Stimulated activated CD8-positive, alpha-beta memory T cell treated with anti-CD3 and anti-CD28 coated beads, Interleukin-4, amount 100 ng/mL, for 1 hour (primary cell): ENCODE measurements at places on chromosomes 1 and 21.

- no peak for DNase-seq
Measured at GRCh38 chr1:64172458-64172983, 30.9 kb upstream of the UBE2U start.

DNA sequence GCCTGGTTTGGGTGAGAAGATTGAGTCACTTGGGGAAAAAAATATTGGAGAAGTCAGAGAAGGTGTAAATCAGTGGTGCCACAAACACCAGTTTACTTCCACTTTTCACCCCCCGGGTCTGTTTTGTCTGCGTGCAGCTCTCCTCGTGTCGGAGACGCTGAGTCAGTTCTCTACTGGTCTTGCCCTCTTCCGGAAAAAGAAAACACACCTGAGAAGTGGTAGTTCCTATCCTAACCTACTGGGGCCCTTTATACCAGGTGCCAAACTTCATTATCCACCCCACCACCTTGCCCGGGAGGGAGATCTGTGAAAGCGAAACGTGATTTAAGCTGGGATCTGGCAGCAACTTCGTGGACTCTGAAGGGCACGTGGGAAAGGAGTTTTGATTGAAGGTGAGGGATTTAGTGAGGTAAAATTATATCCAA lies 855 bp upstream of the IVNS1ABP start:
- DNase-seq, result peak; percentile 51

- DNase-seq, result no peak
Measured at GRCh38 chr1:21323091-21323490, 32.8 kb upstream of the ECE1 start.

- DNase-seq, result no peak
Measured at GRCh38 chr1:201051399-201051798, 27.9 kb upstream of the KIF21B start.

DNA sequence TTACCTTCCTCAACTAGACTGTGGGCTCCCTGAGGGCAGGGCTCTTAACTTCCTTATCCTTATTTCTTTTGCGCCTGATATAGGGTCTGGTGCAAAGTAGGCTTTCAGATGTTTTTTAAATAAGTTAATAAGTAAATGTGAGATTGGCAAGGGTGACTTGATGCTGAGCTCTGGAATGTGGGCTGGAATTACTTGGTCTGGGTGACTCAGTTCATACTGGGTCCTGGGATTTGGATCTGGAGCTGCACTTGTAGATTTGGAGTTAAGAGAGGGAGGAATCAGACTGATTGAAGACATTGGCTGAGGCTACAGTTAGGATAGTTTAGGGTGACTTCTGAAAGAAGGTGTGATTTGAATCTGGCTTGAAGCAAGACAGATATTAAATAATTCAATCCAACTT lies 190.9 kb downstream of the GIPC2 start:
- DNase-seq, result no peak

DNA sequence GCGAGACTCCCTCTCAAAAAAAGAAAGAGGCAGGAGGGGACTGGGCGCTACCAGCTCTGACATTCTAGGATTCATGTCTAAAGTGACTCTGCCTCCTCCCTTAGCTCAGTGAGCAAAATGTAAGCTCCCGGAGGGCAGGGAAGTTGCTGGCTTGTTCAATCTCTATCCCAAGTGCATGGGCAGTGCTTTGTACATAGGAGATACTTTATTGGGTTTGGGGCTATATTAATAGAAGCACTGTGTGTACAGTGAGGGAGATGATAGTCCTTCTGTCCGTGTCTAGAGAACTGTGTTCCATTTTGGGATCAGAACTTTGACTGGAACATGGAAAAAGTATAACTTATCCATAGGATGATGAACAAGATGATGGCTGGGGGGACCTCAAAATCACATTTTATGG lies 16.7 kb upstream of the LUZP1 start:
- no peak for DNase-seq

GRCh38 chr21:38623552-38623951 lies 125.3 kb upstream of the ERG start:
- DNase-seq, result no peak

- DNase-seq, result no peak
Measured at GRCh38 chr1:160597705-160598104, 18.4 kb upstream of the CD84 start.

DNA sequence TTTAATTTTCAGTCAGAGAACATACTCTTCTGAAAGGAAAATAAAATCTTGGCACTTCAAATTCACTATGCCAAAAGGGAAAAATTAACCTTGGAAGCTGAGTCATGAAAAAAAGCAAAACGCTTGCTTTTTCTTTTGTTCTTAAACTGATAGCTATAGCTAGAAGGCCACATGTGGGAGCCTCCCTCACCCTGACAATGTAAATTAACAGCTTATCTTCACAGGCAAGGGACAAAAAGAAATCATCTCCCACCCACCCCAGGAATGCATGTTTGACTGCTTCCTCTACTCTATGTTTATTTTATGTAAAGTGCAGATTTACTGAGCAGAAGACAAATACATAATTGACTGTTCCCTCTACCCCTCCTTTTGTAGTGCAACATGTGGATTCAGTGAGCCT lies 38.0 kb downstream of the EBNA1BP2 start:
- DNase-seq, result no peak

DNA sequence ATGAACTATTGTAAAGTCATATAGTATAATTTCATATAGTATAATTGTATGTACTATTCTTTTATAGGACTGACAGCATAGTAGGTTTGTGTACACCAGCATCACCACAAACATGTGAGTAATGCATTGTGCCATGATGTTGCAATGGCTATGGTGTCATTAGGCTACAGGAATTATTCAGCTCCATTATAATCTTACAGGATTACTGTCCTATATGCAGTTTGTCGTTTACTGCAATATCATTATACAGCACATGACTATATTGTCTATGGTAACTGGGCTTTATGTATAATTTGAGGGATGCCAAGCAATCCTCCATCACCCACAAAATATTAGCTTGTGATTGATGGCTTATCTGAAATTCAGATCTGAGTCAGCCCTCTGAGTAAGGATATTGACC lies 54.2 kb upstream of the PBX1 start:
- DNase-seq, result no peak

- DNase-seq, result no peak
Measured at GRCh38 chr1:168170564-168171508, 7.9 kb upstream of the TIPRL start.

GRCh38 chr1:235739124-235739523 lies 89.5 kb upstream of the GNG4 start:
- no peak for DNase-seq

- no peak for DNase-seq
Measured at GRCh38 chr1:247277191-247277590, 21.3 kb downstream of the VN1R5 start.

- no peak for DNase-seq
Measured at GRCh38 chr1:62263814-62264353, 55.4 kb downstream of the KANK4 start.

DNA sequence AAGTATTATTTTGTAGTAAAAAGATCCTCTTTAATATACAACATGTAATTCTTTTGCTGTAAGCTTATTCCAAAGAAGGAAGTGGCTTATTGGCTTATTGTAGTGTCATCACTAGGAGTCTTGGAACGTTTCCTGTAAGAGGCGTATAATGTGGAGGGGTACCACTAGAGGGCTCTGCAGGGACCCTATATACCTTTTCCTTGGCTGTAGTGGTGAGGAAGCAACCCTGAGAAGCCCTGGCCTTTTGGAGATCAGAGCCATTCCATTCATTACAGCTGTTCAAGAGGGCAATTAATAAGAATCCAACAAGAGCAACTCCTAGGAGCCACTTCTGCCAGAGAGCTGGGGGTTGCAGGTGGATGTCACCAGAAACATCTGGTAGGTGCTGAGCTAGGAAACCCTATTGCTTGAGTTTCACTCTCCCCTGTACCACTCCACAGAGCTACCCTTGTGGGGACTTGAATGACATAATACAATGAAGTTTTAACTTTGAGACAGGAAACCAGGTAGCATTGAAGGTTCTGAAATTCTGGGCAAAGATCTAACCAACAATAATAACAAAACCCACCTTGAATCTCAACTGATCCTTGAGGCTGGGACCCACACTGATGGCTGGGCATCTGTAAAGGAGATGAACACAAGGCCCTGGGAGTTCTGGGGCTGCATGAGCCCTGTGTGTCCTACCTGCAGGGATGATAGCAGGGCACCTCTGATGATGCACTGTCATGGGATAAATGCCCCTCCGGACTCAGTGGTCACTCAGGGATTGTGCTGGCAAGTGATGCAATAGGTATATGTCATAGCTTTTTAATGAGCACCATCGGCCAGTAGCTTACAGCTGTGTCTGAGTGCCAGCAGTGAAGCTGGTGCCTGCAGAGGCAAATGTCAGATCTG lies 160.2 kb upstream of the COA6 start:
- DNase-seq, result no peak

GRCh38 chr1:46532498-46533178 lies 18.8 kb downstream of the KNCN start:
- peak; percentile 35 for DNase-seq

DNA sequence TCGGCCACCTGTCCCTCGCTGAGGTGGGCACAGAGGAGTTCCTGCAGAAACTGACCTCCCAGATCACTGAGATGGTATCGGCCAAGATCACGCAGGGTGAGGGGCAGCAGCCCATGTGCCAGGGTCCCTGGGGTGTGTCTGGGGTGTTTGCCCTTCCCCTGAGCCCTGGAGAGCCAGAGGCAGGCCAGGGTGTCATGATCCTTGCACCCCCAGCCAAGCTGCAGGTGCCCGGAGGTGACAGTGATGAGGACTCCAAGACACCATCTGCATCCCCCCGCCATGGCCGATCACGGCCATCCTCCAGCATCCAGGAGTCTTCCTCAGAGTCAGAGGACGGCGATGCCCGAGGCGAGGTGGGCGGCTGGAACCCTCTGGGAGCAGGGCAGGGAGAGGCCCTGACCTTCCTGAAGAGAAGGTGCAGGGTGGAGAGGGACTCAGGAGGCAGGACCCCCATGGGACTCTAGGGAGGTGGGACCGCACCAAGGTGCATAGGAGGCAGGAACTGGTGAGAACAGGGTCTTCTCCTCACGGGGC lies 69.5 kb downstream of the TRIM11 start:
- DNase-seq, result no peak

- no peak for DNase-seq
Measured at GRCh38 chr21:28150778-28151177, 841.9 kb downstream of the LTN1 start.

GRCh38 chr1:226722240-226722900 lies 16.7 kb downstream of the ITPKB start:
- no peak for DNase-seq

DNA sequence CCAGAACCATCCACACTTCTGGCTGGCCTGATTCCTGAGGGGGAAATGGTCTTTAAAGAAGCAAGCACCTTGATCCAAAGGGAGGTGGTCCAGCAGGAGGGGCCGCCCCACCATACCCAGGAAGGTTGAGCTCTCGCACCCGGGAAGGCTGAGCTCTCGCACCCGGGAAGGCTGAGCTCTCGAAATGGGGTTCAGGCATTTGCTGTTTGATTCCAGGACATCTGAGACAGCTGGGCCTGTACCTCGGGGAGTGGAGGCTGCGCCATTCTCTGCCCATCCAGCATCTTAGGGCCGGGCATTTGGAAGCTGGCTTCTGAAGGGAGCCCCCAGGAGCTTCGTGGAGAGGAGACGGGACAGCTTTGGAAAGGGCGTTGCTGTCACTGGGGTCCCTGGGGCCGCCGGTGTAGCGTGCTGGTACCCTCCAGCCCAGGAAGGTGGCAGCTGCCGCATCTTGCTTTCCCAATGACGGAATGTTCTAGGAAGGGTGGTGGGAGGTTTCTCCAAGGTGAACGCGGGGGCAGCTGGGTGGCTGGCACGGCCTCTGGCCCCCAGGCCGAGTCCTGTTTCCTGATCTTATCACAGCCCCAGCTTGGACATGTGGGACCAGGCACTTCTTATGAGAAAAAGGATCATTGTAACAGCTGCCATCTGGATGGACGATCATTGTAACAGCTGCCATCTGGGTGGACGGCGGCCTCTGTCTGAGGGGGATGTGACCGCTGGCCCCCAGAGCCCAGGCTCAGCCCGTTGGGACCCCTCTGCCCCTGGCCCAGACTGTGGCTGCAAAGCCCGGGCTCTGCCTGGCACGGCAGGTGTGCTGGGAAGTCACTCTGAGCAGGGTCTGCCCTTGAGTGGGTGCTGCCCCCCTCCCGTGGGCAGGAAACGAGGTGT lies 61.6 kb downstream of the COL18A1 start:
- DNase-seq, result no peak
